DND-41 (cell line): ENCODE measurements at places on chromosomes 7 and 10.

- H3K4me3 ChIP-seq: no peak overlapping the region
- no peak overlapping the region for H3K27ac ChIP-seq
- H3K27me3 ChIP-seq: peaks cover 8% of the 10 kb centered on the region
- H3K36me3 ChIP-seq: no peaks in the 10 kb centered on the region
These were observed 603 bp upstream of the HECW1 start for GRCh38 chr7:43111630-43112458.

DNA sequence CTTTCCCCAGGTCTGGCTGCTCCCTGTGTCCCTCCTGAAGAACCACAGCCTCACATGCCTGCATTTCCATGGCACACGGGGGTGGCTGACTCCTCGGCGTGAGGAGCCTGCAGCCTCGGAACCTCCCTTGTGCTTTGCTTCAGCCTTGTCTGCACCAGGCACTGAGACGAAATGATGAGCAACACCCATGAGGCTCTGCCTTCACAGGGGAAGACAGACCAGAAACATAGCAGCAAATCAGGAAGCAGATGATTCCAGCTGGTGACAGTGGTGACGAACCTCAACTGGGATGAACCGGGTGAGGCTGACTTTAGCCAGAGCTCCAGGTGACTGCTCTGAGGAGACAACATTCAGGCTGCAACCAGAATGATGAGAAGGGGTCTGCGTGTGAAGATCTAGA is 84.5 kb upstream of the SMNDC1 start:
- no peaks in the 10 kb centered on the region for H3K4me1 ChIP-seq
- no peak overlapping the region for H3K4me3 ChIP-seq
- H3K36me3 ChIP-seq: no peaks in the 10 kb centered on the region
- H3K27me3 ChIP-seq: peaks cover 13% of the 10 kb centered on the region
- DNase-seq: no peak

DNA sequence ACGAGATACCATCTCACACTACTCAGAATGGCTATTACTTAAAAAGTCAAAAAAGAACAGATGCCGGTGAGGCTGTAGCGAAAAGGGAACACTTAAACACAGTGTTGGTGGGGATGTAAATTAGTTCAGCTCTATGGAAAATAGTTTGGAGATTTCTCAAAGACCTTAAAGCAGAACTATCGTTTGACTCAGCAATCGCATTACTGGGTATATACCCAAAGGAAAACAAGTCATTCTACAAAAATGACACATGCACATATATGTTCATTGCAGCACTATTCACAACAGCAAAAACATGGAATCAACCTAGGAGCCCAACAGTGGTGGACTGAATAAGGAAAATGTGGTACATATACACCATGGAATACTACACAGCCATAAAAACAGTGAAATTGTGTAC is 56.9 kb downstream of the SAMD9 start:
- H3K4me3 ChIP-seq: no peak overlapping the region
- H3K27me3 ChIP-seq: peaks cover 15% of the 10 kb centered on the region
- no peaks in the 10 kb centered on the region for H3K36me3 ChIP-seq
- no peak for DNase-seq
- H3K4me1 ChIP-seq: no peaks in the 10 kb centered on the region

DNA sequence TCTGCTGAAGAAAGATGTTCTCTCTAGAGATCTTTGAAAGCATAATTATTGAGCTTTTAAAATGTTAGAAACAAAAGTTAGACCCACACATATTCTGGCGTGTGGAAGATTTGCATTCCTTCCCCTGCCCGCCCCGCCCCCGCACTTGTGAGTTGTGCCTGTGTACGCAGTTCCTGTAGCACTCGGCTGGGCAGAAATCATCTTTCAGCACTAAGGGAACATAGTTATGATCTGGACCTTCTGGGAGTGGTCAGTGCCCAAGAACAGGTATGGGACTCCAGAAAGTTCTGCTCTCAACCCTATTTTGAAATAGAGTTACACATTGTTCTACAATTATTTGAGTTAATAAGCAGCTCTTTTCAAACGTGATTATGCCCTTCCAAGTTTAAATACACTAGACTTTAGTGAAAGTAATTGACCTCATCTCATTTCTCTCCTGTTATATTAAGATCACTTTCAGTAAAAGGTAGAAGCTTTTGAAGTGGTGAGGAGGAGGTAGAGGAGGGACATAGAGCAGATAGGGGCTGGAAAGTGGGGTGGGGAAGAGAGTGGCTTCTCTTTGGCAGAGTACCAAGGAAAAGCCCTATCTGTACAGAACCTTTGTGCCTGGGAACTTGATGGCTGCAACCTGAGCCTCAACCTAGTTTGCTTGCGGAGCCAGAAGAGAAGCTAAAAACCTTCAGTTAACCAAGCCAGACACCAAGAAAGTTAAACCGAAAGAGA is 5.7 kb downstream of the BLVRA start:
- H3K27ac ChIP-seq: no peak overlapping the region
- H3K36me3 ChIP-seq: no peaks in the 10 kb centered on the region
- peaks cover 5% of the 10 kb centered on the region; the same call in 1 of the 2 replicates for H3K4me1 ChIP-seq
- H3K27me3 ChIP-seq: no peaks in the 10 kb centered on the region
- DNase-seq: no peak

GRCh38 chr10:47401874-47402640 is 18.0 kb upstream of the ZNF488 start:
- no peak overlapping the region for H3K27ac ChIP-seq
- H3K4me3 ChIP-seq: no peak overlapping the region
- H3K27me3 ChIP-seq: peaks cover 9% of the 10 kb centered on the region
- H3K4me1 ChIP-seq: no peaks in the 10 kb centered on the region
- no peak for DNase-seq

DNA sequence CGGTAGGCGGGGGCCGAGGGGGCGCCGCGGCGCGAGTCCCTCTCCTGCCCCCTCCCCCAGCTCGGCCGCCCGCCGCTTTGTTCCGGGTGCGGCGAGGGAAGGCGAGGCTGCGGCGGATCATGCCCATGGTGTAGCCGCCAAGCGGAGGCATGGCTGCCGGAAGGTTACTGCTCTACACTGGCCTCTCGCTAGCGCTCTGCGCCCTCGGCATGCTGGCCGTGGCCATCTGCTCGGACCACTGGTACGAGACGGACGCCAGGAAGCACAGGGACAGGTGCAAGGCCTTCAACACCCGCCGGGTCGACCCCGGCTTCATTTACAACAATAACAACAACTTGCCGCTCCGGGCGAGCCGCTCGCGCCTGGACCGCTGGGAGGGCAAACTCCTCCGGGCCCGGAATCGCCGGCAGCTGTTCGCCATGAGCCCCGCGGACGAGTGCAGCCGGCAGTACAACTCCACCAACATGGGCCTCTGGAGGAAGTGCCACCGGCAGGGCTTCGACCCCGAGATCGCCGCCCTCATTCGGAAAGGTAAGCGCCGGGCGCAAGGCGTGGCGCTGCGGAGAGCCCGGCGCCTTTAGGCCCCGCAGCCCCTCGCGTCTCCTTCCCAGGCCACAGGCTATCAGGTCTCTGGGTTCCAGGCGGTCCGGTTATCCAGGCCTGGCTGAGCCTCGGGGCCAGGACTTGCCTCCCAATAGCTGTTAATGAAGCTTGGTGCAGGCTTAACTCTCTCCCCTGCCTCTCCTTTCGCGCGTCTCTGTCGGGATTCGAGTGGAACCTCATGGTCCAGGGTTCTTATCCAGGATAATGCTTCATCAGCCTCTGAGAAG is 513 bp downstream of the TMEM178B start:
- no peak overlapping the region for H3K27ac ChIP-seq
- no peak overlapping the region for H3K4me3 ChIP-seq
- no peaks in the 10 kb centered on the region for H3K4me1 ChIP-seq
- no peaks in the 10 kb centered on the region for H3K27me3 ChIP-seq
- DNase-seq: no peak

DNA sequence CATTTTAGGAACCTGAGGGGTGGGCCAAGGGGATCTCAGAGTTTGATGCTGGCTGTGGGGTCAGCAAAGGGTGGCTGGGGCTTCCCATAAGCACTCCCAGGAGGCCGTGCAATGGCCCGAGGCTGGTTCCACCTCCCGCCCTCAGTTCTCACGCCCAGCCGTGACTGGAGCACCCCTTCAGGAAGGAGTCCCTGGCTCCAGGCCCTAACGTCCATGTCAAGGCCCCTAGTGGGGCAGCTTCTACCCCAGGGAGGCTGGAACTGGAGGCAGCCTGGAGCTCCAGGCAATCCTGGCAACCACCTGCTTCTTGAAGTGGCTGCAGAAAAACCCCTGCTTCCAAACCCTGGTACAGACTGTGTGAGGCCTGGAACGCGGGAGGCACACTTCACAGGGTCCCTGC is 165.5 kb downstream of the DIP2C start:
- H3K4me3 ChIP-seq: no peak overlapping the region
- no peak for DNase-seq
- H3K27ac ChIP-seq: no peak overlapping the region
- H3K27me3 ChIP-seq: peaks cover 17% of the 10 kb centered on the region
- H3K4me1 ChIP-seq: no peaks in the 10 kb centered on the region

- peaks cover 4% of the 10 kb centered on the region for H3K27me3 ChIP-seq
- no peaks in the 10 kb centered on the region for H3K36me3 ChIP-seq
- no peaks in the 10 kb centered on the region for H3K4me1 ChIP-seq
- H3K27ac ChIP-seq: no peak overlapping the region
These were observed 63.8 kb upstream of the SMNDC1 start for GRCh38 chr10:110368556-110368955.

- peaks cover 5% of the 10 kb centered on the region for H3K4me1 ChIP-seq
- H3K27me3 ChIP-seq: no peaks in the 10 kb centered on the region
- no peaks in the 10 kb centered on the region; the same call in 1 of the 2 replicates for H3K36me3 ChIP-seq
- DNase-seq: no peak
- no peak overlapping the region for H3K27ac ChIP-seq
- H3K4me3 ChIP-seq: no peak overlapping the region
These were observed 4.8 kb upstream of the MTG1 start for GRCh38 chr10:133388973-133389818.

- no peaks in the 10 kb centered on the region for H3K36me3 ChIP-seq
- no peaks in the 10 kb centered on the region for H3K27me3 ChIP-seq
- DNase-seq: no peak
These were observed 356.7 kb downstream of the HPSE2 start for GRCh38 chr10:98878921-98879320.

DNA sequence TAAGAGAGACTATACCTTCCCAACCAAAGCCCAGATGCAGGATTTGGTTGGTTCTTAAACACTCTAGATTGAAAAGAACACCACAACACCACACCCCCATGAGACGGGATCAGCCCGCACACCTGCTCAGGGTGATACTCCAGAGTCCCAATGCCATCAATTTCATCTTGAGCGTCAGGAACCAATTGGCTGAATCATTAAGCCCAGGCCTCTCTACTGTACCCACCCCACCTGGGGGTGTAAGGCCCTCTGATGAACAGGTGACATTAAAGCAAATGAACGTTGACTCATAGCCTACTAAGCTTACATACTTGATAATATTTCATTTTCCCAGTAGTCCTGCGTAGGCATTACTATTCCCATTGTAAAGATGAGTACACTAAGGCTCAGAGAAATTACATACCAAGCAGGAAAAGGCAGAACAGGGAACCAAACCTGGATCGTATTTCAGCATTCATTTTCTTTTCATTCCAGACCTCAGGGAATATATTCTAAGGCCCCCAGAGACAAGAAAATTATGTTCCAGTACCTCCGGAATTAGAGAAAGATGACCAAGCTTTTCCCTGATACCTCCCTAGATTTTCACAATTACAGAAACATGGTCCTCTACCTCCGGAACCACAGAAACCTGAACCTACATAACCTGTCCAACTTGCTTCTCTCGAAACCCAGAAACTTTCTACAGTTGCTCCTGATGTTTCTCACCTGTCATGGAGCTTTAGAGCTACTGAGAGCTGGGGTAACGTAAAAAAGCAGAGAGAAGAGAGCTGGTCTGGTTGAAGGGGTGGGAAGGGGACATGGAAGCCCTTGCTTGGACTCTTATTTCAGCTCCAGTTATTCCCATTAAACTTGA is 43.1 kb upstream of the KDM7A start:
- H3K4me3 ChIP-seq: no peak overlapping the region
- no peaks in the 10 kb centered on the region for H3K36me3 ChIP-seq
- H3K27me3 ChIP-seq: no peaks in the 10 kb centered on the region
- H3K4me1 ChIP-seq: no peaks in the 10 kb centered on the region

GRCh38 chr10:73263693-73264347 is 11.4 kb upstream of the MRPS16 start:
- DNase-seq: no peak
- no peak overlapping the region for H3K4me3 ChIP-seq
- peaks cover 4% of the 10 kb centered on the region for H3K27me3 ChIP-seq
- H3K4me1 ChIP-seq: no peaks in the 10 kb centered on the region
- no peak overlapping the region for H3K27ac ChIP-seq
- H3K36me3 ChIP-seq: no peaks in the 10 kb centered on the region

GRCh38 chr7:113217314-113217713 is 99.0 kb upstream of the SMIM30 start:
- DNase-seq: no peak
- no peaks in the 10 kb centered on the region for H3K4me1 ChIP-seq
- H3K4me3 ChIP-seq: no peak overlapping the region
- no peak overlapping the region for H3K27ac ChIP-seq

DNA sequence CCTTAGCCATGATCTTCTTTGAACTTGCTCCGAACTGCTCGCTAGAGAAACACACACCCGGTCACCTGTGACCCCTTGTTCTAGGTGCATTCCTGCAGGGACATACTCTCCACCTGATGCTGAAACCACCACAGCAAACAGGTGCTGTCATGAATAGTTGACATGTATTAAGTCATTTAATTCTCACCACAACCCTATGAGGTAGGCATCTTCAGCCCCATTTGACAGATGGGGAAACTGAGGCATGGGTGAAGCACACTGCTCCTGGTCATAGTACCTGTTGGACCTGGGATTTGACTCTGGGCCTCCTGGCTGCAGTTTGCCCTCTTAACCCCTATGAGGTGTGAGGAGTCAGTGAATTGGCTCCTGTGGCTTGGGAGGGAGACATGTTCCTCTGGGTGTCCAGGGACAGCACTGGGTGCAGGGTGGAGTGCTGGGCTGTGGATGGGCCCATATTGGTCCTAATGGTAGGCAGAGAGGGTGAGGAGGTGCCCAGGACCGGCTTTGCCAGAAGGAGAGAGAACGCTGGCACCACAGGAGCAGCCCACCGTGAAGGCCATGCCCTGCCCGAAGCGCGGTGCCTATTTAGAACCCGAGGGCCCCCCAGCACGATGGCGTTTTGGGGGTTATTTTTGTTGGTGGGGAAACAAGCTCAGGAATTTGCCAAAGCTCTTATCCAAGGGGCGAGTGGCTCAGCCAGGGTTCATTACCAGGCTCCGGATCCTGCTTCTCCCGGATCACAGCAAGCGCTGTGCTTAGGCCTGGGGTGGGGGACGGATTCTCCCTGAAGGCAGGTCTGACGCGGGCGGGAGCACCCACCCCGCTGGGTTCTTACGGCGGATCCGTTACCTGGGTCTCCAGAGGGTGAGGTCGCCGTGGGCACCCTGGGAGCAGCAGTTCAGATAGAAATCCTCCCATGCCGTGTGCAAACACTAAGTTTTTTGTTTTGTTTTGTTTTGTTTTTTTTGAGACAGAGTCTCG is 52.3 kb downstream of the GLRX3 start:
- H3K4me3 ChIP-seq: no peak overlapping the region
- H3K4me1 ChIP-seq: no peaks in the 10 kb centered on the region
- DNase-seq: no peak
- H3K27me3 ChIP-seq: no peaks in the 10 kb centered on the region
- H3K27ac ChIP-seq: no peak overlapping the region

DNA sequence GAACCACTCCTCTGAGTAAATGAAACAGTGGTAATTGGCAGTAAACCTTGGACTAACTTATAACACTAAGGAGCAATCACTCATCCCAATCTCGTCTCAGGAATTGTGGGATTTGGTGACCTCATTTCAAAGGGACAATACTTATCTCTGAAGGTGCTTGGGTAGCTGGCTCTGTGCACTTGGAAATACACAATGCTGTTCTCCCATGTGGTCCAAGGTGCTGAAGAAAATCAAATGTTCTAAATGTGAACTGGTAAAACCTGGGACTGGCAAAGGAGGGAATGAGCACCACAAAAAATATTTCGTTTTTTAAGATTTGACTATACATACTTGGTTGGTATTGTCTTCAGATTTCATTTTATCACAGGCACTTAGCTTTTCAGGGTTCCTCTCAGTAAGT is 1193.0 kb downstream of the SORCS1 start:
- no peaks in the 10 kb centered on the region for H3K27me3 ChIP-seq
- no peak for DNase-seq
